H1 (cell line): ENCODE measurements at places on chromosomes 2 and 18. TPM values are rescaled to one million over a fixed set of nuclear protein-coding genes. Genes with fewer than 3 reads are reported as not detected.

DNA sequence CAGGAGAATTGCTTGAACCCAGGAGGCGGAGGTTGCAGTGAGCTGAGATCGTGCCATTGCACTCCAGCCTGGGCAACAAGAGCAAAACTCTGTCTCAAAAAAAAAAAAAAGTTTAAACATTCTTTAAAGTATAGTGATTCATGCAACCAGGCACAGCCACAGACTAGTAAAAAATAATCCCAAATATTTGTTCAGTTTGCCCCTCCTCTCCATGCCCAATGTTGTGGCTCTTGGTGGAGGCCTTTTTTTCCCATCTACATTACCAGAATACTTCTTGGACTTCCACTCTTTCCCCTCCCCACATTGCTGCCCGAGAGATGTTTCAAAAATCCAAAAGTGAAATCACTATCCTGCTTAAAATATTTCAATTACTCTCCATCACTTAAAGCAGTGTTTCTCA is 5.1 kb upstream of the MALT1 start:
- H3K27ac ChIP-seq: no peak overlapping the region
- H3K4me1 ChIP-seq: peaks cover 5% of the 10 kb centered on the region
- H3K4me3 ChIP-seq: no peak overlapping the region
- no peak for DNase-seq

DNA sequence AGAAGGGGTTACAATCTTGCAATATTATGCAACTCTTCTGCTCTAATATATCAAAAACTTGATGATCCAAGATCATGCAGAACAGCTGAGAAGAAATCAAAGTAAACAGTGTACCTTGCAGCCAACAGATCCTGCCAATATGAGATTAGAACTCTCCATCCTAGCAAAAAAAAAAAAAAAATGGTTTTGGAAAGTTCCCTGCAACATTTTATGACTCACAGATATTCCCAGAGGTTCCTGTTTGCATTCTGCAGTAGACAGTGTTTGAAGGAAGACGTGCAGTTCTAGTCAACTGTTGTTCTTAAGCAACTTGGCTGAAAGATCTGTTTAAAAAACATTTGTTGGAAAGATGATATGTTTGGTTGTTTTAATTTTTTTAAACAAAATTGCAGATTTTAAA is 103.6 kb upstream of the WDR75 start:
- H3K27ac ChIP-seq: no peak overlapping the region
- no peak for DNase-seq
- no peaks in the 10 kb centered on the region for H3K27me3 ChIP-seq
- no peaks in the 10 kb centered on the region for H3K36me3 ChIP-seq

GRCh38 chr2:127559454-127559853 is 24.0 kb downstream of the MYO7B start:
- H3K36me3 ChIP-seq: no peaks in the 10 kb centered on the region
- H3K4me1 ChIP-seq: peaks cover 6% of the 10 kb centered on the region

- peaks cover 6% of the 10 kb centered on the region; the same call in 1 of the 2 replicates for H3K4me1 ChIP-seq
- peak; percentile 57 for DNase-seq
- 0 out of 2 replicates have a peak, but pooled peaks cover 3% of the 10 kb centered on the region for H3K27me3 ChIP-seq
- H3K36me3 ChIP-seq: no peaks in the 10 kb centered on the region
- peak overlapping the region; percentile 85 for H3K27ac ChIP-seq
- H3K4me3 ChIP-seq: peak overlapping the region; percentile 71
Measured at GRCh38 chr2:191245869-191246531, 796 bp downstream of the MYO1B start.

DNA sequence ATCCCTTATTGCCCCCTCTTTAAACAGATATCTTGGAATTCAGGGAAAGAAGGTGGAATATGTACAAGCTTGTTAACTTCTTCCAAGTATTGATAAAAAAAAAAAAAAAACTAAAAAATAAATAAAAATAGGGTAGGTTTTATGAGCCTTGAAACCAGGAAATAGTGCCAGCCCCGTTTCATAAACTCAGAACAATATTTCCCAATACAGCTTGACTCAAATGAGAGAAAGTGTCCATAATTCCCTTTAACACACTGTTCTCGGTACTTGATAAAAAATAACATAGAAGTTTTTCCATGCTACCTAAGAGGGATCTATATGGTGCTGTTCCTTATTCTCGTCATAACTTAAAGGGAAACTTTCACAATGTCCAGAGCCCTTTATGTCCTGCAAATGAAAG is 17.9 kb upstream of the C2orf80 start:
- H3K4me3 ChIP-seq: no peak overlapping the region
- H3K27ac ChIP-seq: no peak overlapping the region
- H3K27me3 ChIP-seq: no peaks in the 10 kb centered on the region
- H3K36me3 ChIP-seq: no peaks in the 10 kb centered on the region

Gene LRATD1
- total RNA-seq: 2.3 and 2.4 TPM in 2 replicates
